SK-N-SH treated with all-trans-retinoic acid at 6 μM for 48 hours (cell line): ENCODE measurements at places on chromosomes 12 and 14.
A peak's percentile ranks its signal among the peaks of the same experiment; 100 is the strongest.

- no peak for ATAC-seq
Observed at GRCh38 chr14:59534361-59534987, 42.1 kb downstream of the CCDC175 start.

GRCh38 chr12:107042801-107043200, 50.5 kb downstream of the CRY1 start:
- ATAC-seq, result no peak

GRCh38 chr14:44309331-44309730, 197.8 kb downstream of the FSCB start:
- ATAC-seq, result no peak

DNA sequence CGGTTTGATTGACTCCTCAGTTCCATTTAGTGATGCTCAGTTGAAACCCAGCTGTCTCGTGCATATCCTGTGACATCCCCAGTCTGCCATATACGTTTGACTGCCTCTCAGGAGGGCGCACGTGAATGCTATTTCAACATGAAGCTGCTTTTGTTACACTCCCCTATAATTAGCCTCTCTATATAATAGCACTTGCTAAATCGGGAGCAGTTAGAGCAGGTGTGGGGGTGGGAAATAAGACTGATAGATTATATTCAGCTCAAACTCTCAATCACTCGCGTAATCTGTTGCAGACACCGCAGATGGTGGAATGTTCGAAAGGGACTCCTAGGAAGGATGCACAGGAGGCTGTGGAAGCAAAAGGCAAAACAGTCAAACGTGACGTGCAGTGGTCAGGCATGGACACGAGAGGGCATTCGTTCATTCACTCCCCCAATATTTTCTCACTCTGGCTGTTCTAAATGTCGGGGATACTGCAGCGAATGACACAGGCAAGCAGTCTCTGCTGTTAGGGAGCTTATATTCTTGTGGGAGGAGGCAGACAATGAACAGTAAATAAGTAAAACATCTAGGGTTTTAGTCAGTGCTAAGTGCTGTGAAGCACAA, 29.8 kb downstream of the KCNA1 start:
- ATAC-seq, result peak; percentile 78
